ENCODE measurements at places on chromosomes 7 and 10.

- DNase-seq, result no peak
Observed at GRCh38 chr10:62153191-62153590, 115.5 kb downstream of the RTKN2 start.

DNA sequence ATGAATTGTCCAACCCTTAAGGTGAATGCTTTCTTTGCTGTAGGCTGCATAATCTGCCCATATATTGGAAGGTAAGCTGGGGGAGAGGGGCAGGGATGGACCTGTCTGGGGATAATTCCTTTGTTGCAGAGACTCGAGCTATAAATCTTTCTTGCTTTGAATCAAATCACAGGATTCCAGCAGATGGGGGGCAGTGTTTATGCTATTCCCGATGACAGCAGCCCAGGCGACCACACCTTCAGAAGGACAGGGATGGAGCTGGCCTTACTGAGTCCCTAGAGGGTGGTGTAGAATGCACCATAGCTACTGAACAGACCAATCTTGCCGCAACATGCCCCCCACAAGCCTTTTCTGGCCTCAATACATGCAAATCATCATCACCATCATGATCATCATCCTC is 2.5 kb downstream of the PODXL start:
- DNase-seq, result no peak

DNA sequence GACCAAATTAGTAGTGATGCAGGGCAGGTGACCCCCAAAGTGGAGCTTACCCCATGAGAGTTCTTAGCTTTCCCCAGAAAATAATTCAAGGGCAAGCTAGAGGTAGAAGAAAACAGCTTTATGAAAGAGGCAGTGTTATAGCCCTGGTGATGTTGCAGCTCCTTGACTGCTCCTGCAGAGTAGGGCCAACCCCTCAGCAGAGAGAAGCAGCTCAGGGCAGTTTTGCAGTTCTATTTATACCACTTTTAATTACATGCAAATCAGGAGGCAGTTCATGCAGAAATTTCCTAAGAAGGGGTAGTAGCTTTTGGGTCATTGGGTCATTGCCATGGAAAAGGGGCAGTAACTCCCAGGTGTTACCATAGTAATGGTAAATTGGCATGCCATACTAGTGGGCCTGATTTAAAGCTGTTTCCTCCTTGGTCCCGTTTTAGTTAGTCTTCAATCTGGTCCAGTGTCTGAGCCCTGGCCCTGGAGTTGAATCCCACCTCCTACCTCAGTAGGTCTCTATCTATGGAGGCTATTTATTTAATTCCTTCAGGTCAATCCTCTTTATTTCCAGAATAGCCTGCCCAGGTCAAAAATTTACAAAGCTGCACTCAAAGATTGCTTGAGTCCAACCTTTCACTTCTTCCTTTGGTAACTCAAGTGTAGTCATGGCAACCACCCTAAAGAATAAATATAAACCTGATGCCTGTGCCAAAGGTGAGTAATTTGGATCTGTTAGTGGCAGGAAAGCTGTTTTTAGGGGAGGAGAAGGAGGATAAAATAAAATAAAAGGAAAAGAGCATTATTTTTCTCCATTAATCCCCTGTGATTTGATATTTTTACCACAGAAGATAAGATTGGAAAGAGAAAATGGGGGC is 29.5 kb downstream of the PLXDC2 start:
- no peak for DNase-seq

DNA sequence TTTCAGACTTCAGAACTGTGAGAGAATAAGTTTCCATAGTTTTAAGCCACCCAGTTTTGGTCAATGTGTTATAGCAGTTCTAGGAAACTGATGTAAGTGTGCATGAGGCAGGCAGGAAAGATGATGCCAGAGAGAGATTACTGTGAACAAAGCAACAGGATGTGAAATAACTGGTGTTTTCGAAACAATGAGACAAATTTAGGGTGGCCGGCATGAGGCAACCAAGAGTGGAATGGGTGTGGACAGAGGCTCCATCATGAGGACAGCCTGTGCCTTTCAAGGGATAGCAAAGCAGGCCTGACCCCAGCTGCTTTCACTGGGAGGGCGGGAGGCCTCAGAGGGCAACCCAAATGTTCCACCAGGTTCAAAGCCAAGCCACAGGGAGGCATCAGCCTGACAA is 67.3 kb upstream of the UCN3 start:
- no peak for DNase-seq

- DNase-seq, result no peak
Observed at GRCh38 chr10:92238586-92239098, 52.2 kb downstream of the CPEB3 start.

DNA sequence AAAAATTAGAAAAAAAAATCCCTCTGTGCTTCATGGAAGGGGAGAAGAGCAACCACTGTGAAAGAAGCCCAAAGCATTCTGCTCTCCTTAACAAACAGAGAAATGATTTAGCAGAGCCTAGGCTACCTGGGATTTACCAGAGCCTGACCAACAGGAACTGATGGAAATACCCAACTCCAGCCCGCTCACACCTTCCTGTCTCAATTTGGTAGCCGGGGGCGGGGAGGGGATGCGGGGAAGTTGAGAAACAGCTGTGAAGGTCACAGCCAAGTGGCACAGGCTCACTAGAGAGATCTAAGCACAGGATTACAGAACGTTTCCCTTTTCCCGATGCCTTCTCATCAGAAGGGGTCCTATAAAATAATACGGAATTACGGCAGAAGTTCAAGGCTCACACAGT is 17.6 kb downstream of the RSU1 start:
- no peak for DNase-seq

- peak; percentile 63 for DNase-seq
Observed at GRCh38 chr10:69318106-69318866, 40.0 kb downstream of the HK1 start.

DNA sequence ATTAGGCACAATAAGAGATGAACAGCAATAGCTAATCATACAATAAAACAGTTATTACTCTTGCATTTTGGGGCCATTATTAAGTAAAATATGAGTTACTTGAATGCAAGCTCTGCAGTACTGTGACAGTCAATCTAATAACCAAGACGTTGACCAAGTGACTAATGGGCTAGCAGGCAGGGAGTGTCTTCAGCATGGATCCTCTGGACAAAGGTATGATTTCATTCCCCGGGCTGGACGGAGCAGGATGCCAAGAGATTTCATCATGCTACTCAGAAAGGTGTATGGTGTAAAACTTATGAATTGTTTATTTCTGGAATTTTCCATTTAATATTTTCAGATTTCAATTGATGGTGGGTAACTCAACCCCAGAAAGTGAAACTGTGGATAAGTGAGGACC is 80.9 kb downstream of the SHH start:
- no peak for DNase-seq

GRCh38 chr7:100682228-100682741 is 8.7 kb downstream of the GNB2 start:
- no peak for DNase-seq

GRCh38 chr10:79361726-79362397 is 14.6 kb downstream of the PPIF start:
- no peak for DNase-seq

- peak; percentile 52 for DNase-seq
Observed at GRCh38 chr7:128148676-128149075, 92.4 kb upstream of the LEP start.

DNA sequence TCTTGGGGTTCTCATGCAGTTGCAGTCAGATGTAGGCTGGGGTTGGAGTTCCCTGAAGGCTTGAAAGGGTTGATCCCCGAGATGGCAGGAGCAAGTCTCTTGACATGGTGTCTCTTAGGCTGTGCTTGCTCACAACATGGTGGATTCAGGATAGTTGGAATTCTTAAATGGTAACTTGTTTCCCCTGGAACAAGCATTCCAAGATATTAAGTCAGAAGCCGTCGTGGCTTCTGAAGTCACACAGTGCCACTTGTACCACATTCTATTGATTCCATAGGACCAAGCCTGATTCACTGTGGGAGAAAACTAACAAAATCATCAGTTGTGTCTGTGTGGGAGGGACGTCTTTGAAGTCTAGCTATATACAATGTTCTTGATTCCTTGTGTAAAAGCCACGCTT is 3.5 kb upstream of the SLC35B4 start:
- no peak for DNase-seq

GRCh38 chr10:72276013-72276387 is 2.3 kb downstream of the DDIT4 start:
- DNase-seq, result no peak

DNA sequence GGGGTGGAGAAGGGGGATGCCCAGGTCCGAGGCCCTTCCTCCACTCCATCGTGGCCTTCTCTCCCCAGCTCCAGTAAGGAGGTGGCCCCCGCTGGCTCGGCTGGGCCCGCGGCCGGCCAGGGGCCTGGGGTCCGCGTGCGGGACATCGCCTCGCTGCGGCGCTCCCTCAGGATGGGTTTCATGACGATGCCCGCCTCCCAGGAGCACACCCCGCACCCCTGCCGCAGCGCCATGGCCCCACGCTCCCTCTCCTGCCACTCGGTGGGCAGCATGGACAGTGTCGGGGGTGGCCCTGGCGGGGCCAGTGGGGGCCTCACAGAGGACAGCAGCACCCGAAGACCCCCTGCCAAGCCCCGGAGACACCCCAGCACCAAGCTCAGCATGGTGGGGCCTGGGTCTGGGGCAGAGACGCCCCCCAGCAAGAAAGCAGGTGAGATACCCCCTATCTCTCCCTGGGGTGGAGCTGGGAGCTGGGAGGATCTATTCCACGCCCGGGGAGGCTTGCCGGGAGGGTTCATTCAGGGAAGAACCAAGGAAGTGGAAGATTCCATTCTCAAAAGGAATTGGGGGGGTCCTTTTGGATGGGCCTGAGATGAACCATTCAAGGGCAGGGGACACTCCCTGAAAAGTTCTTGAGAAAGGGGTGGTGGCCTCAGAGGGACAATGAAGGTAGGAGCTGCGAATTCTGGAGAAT is 3.2 kb downstream of the NYAP1 start:
- no peak for DNase-seq

DNA sequence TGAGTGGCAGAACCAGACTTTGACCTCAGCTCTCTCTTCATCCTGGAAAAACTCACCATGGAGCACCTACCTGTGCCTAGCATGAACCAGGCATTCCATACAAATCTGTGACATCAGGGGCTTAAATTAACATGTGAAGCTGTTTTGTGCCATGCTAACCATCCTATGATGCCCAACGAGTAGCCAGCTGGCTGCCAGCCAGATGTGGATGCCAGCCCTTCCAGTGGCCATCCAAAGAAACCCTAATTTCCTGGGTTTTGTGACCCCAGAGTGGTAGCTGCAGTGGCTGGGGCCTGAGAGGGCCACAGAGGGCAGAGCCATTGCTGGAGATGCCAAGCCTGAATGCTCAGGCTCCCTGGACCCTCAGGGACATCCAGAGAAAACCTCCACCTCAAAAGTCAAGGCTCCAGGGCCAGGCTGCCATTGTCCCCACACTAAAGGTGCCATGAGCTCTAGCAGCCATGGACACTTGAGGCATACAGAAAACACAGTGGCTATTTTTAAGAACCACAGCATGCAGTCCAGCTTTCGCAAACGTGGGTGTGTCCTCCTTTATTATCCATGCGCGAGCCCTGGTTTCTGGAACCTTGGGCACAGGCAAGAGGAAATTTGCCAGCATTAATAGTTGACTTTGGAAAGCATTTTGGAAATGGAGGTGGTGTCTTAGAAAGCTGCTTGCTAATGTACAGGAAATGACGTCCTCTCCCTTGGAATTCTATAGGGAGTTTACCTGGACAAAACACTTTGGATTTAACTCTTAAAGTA is 6.0 kb downstream of the CPXM2 start:
- DNase-seq, result no peak

DNA sequence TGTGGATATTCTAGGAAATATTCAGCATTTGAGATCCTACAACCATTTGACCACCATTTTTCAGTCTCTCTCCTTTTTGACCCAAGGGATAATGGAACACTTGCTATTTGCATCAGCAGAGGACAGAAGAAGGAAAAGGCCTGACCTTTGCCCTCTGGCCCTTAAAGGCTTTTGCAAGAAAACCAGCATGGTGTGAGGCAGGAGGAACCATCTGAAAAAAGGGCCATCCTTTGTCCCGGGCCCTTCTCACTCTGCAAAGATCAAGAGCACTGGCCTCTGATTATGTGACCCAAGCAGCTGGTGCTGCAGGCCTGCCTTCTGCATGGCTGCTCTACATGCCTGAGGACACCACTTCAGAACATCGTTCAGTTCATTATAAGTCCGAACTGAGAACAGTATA is 133.3 kb upstream of the STK17A start:
- DNase-seq, result no peak

GRCh38 chr7:116738378-116738777 is 66.4 kb downstream of the MET start:
- no peak for DNase-seq

DNA sequence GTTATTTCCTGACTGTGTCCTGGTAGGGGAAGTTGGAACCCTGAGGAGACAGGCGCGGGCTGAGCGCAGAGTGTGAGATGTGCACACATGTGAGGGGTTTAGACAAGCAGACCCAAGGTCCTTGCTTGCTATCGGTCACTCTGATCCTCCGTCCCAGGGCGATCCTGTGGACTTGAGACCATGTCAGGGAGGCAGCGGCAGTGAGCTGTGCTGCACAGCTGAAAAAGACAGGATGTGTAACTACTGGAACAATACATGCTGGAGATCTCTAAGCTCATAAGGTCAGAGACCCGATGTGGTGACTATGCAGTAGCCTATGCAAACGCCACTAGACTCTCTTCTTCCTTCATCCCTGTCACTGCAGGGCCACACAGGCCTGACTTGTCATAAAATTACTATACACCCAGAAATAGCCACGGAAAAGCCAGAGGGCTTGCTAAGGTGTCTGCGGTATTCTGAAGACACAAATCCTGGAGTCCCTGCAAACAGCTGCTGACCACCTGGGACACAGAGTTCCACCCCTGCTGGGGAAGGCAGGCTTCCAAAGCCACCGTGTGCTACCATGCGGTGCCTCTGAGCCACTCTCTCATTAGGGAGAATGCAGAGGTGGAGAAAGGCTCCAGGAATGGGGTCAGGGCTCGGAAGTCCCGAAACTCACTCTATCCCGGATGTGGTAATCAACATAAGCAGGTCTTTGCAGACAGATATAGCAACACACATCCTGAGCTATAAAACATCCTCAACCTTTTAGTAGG is 91.1 kb upstream of the DDC start:
- DNase-seq, result no peak

DNA sequence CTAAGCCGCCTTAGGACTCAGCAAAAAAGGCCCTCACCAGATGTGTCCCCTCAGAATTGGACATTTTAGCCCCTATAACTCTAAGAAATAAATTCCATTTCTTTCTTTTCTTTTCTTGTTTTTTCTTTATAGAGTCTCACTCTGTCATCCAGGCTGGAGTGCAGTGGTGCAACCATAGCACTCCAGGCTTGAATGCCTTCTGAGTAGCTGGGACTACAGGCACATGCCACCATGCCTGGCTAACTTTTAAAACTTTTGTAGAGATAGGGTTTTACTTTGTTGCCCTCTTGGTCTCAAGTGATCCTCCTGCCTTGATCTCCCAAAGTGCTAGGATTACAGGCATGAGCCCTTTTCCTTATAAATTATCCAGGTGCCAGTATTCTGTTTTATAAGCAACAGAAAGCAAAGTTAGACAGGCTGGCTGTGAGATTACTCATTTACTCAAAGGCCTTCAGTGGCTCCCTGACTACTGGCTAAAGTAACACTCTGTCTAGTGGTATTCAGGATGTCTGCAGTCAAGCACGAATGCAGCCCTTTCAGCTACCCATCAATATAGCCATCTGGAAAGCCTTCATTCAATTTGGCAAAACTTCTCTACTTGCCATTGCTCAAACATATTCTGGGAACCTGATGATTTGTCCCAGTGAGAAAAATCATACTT is 128.6 kb downstream of the ICA1 start:
- no peak for DNase-seq

GRCh38 chr10:119416855-119417254 is 125.7 kb downstream of the RGS10 start:
- peak; percentile 9 for DNase-seq

GRCh38 chr7:95200741-95201140 is 123.6 kb downstream of the PON1 start:
- DNase-seq, result no peak

Data from NCI-H187 (cell line).